Urinary bladder (tissue), 4 donors: ENCODE measurements at places on chromosomes 3 and 15.

- DNase-seq = no peak
These were observed 2.1 kb upstream of the ALAS1 start for GRCh38 chr3:52195823-52196331.

DNA sequence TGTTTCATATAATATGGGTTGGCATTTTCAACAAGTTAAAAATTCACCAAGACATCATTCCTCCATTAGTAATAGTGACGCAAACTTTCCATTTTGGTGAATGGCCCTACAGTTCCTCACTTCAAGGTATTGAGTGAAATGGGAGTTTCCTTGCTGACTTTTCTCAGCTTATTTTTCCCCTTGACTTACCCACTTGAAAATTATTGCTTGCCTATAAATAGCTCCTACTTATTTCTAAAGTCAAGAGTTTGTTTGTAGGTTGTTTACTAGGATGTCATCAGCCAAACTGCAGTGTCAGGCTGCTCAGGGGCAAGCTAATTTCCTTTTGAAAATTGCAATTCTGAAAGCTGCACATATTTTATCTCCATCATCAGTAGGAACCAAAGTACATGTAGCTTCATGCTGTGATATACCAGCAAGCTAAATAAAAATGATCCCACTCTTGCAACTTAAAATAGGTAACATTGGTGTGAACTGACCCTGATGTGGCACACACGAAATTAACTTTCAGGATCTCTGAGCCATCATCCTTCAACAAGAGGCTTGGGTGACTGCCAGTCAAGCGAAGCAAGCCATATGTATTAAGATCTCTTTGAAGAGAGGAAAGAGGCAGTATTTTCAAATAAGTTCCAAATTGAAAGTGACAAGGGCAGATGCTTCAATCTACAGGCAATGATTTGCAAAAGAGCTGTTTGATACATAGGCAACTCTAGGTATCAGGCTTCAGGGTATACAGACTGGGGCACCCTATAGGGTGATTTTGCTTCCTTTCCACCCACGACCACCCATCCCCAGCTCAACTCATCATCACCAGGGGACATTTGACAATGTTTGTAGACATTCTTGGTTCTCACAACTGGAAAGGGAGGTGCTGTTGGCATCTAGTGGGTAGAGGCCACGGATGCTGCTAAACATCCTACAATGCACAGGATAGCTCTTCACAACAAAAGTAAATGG is 66.8 kb upstream of the RASGRP1 start:
- DNase-seq = no peak

- no peak for DNase-seq
These were observed 61.3 kb downstream of the MYRIP start for GRCh38 chr3:39870706-39871105.

- DNase-seq = no peak
These were observed 461.0 kb downstream of the GBE1 start for GRCh38 chr3:81300324-81300927.

GRCh38 chr3:128804017-128804810 is 75.2 kb upstream of the ACAD9 start:
- no peak for DNase-seq

GRCh38 chr15:95113041-95113440 is 881.7 kb downstream of the MCTP2 start:
- no peak for DNase-seq

DNA sequence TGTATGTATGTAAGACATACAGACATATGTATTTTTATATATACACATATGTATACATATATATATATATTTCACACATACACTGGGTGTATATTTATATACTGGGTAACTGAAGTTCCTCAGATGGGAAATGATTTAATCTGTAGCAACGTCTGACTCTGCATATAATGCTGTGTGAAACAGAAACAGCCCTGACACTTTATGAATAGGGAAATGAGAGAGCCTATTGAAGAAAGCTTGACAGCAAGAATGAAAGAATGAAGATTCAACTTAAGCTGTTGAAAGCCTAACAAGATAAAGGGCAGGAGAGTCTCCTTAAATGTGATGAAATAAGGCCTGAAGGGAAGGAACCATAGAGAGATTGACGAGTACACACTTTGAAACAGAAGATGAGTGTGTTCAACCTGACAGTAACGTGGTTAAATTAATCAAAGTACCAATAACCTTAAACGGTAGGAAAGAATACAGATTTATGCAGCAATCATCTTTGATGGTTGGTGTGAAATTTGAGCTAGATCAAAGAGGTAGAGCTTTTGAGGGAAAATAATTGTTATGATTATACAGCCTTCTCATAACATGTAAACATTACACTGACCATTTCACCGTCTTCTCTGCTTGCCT is 169.9 kb downstream of the MECOM start:
- no peak for DNase-seq
